Ovary (tissue), 10 donors: ENCODE measurements at places on chromosomes 7 and 10.
A peak's percentile ranks its signal among the peaks of the same experiment; 100 is the strongest.

- peak; percentile 78 for DNase-seq
Measured at GRCh38 chr7:1579481-1580421, 9.9 kb upstream of the PSMG3 start.

GRCh38 chr10:57247271-57247670, 886.2 kb upstream of the ZWINT start:
- DNase-seq, result no peak

- DNase-seq, result no peak
Measured at GRCh38 chr7:35771776-35772175, 29.1 kb upstream of the SEPTIN7 start.

DNA sequence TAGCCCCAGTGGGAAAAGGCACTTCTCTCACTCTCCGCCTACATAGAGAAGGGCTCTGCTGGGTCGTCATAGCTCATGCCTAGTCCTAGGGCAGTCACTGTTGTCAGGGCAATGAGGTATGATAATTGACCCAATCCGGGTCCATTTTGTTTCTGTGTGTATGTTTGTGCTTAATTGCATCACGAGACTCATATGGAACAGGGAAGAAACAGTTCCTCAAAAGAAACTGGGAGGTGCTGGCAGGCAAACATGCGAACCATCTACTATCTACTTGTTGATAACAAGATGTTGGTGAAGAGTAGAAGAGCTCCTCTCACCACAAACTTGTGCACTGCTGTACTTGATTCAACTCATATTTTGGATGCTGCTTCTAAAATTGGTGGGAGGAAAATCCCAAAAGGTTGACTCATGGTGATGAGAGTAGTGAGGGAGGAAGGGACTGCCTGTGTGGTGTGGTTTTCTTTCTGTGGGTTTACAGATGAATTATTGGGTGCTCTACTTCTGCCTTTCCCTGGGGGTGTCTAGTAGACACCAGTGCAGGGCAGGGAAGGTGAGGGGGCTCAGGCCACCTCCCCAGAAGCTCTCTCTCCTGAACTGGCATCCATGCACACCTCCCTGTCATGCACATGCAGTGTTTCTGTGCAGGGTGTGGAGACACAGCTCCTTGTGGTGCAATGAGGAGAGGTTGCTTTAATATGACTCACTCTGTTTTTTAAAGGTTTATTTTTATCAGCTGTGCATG, 29.4 kb downstream of the LSMEM1 start:
- DNase-seq, result no peak

GRCh38 chr7:124257638-124258308, 224.9 kb upstream of the TMEM229A start:
- no peak for DNase-seq

- DNase-seq, result no peak
Measured at GRCh38 chr10:97128039-97128492, 57.7 kb downstream of the SLIT1 start.
